ENCODE measurements at places on chromosomes 16 and 17.

DNA sequence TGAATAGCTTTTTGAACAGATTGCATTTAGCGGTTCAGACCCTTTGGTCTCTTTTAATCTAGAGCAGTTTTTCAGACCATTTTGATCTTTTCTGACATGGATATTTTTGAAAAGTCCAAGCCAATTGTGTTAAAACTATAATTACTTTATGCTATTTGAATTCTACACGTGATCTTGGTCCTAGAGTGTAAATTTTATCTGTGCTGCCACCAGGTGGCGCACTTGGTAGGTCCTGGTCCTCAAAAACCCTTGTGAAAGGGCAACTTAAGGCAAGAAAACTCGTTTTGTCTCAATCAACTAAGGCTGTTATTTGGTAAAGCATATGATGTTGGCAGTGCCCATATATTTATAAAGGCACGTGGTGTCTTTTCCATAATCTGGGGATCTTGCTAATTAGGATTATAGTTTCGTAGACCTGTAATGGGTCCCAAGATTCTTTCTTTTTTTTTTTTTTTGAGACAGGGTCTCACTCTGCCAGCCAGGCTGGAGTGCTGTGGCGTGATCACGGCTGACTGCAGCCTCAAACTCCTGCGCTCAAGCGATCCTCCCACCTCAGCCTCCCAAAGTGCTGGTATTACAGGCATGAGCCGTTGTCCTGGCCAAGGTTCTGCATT, 43.9 kb upstream of the TEX2 start:
- peak; percentile 69 for DNase-seq

DNA sequence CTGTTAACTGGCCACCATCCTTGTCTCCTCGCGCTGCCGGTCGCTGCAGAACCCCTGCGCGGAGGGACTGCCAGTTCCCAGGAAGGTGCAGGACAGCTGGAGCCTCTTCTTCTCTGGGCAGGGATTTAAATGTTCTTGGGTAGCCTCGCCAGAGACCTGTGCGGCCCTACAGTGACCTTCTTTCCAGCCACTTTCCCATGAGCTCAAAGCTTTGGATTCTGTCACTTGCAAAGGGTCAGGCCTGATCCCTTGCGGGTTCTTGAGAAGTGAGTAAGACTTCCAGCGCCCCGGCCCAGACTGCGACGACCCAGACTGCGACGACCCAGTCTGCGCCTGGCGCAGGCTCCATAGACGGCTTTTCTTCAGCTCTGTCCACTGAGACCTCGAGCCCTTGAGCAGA, 1.4 kb upstream of the SLFN5 start:
- peak; percentile 30 for DNase-seq

GRCh38 chr16:79429381-79430190, 171.0 kb downstream of the MAF start:
- no peak for DNase-seq

DNA sequence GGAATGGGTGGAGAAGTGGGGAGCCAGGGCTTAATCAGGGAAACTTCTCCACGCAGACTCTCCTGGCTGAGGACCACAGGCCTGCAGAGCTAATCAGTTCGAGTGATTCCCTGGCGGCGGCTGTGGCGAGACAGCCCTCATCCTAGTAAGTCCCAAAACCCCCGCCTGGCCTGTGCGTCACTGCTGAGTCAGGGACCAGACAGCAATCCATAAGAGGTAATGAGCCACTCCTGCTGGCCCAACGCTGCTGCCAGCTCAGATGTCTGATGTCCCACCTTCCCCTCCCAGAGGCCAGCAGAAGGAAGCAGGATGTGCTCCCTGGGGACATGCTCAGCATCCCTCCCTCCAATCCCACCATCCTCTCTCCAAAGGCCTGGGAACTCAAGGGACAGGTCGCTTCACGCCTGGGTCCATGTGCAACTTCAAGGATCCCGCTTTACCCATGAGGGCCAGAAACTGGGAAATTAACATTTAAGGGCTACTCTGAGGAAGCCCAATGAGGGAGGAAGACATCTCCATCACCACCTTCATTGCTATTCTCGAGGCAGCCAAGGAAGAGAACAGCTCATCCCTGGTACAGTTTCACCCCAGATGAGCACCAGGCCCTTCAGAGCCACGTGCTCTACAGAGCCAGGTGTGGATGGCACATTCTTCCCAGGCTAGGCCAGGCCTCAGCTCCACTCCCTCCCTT, 7.9 kb downstream of the ACLY start:
- DNase-seq = no peak

GRCh38 chr16:69867784-69868560, 83.2 kb upstream of the CLEC18A start:
- DNase-seq = no peak

- no peak for DNase-seq
Observed at GRCh38 chr17:45851873-45852272, 7.2 kb downstream of the SPPL2C start.

- no peak for DNase-seq
Observed at GRCh38 chr17:5943982-5944381, 126.2 kb upstream of the WSCD1 start.

GRCh38 chr16:74107795-74108610, 188.6 kb upstream of the PSMD7 start:
- peak; percentile 13 for DNase-seq

GRCh38 chr16:67967958-67968399, 458 bp downstream of the SLC12A4 start:
- DNase-seq = no peak

DNA sequence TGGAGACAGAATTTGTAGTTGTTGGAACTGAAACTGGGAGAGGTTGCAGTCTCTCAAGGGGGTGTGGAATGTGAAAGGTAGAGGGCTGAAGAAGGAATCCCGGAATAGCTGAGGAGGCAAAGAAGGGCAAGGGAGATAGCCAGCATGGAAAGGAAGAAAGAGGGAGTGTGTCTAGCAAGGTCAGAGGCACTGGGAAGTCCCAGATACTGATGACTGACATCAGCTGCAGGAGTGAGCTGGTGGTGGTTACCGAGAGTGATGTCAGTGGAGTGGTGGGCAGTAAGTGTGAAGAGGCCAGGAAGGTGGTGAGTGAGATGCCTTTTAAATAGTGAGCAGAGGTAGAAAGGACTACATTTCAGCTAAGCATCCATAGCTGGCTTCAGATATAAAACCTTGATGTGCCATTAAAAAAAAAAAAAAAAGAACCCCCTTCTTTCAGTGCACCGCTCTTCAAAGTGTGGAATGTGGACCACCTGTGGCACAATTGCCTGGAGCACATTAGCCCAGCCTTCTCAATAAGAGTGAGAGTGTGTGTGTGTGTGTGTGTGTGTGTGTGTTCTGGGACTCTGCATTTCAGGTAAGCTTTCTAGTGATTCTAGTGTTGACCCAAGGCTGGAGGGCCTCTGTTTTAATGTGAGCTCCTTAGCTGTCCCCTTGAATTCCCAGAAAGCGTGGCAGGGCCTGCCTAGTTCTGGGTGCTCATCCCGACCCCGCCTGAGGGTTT, 8.5 kb downstream of the PRMT7 start:
- DNase-seq = no peak

GRCh38 chr17:50467855-50468303, 801 bp downstream of the CHAD start:
- no peak for DNase-seq

GRCh38 chr17:10019941-10020451, 114.9 kb upstream of the RCVRN start:
- DNase-seq = no peak

Measured in CD4-positive, alpha-beta T cell treated with Interleukin-10 for 1 hour (primary cell).